Cardiac septum (tissue), 1 donor: ENCODE measurements at places on chromosomes 7 and 10. TPM values are rescaled to one million over a fixed set of nuclear protein-coding genes. Genes with fewer than 3 reads are reported as not detected.

DNA sequence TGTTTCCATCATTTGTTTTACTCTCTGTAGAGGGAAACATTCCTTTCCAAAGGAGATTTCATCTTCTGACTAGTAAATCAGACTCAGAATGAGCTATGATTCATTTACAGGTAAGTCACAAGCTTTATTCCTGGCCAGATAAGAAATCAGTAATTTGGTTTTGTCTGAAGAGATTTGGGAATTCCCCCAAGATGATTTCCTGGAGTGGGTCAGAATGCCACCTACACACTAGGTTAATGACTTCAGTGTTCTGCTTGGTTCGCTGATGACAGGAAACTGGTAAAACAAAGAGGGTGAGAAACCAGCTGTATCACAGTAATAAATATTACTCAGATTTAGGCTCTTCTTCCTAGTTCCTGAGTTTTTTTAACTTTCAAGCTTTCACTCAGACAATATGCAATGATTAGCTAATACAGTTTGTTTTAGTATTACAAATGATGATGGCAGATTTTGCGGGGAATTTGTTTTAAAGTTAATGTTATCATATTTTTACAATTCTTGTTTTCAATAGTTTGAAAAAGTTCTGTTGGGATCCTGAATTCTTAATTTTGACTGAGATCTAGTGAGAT is 8.3 kb upstream of the ASZ1 start:
- no peak for DNase-seq

DNA sequence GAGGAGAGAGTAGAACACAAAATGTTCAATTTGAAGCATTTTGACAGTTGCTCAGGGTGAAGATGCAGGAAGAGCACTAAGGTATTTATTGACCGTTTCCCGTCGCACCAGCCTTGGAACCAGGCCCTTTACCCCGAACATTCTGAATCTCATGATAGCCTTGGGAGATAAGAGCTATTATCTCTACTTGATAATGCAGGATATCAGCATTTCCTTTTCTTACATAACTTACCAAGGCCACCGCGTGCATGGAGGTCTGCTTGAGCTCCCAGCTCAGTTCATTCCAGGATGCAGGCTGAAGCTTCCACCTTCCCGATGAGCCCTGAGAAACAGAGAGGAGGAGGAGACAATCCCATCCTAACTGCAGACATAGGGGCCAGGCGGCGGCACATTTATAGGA is 324.2 kb upstream of the COBL start:
- no peak for DNase-seq

DNA sequence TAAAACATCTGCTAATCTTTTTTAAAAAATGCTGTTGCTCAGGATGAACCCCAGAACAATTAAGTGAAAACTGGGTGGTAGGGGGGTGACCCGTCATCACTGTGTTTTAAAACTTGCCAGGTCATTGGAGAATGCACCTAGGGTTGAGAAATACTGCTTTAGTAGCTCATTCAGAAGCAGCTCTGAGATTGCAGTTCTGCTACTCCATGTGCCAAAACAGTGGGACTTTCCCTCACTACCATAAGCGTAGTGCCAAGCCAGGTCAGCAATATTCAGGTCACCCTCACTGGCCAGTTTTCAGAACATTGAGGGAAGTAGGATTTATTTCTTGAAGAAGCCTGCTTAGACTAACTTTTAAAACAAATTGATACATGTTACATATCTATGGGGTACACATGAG is 5.2 kb downstream of the STEAP2 start:
- DNase-seq = no peak

- no peak for DNase-seq
Measured at GRCh38 chr7:106367664-106368063, 82.9 kb upstream of the NAMPT start.

GRCh38 chr7:128099204-128099671 is 68.0 kb upstream of the LRRC4 start:
- no peak for DNase-seq

DNA sequence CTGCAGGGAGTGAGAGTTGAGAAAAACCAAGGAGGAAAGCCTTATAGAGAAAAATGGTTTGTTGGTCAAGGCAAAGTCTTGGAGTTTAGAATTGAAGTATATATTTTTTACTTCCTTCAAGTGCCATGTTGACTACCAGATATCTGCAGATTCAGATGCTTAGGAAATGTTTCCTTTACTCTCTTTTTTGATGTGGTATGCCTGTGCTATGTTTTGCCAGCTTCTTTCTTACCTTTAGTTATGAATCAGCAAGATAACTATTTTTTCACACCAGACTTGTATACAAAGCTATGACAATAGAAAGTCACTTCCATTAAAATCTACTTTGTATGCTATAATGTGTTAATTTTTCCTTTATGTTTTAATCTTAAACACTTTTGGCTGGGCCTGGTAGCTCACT is 3.6 kb downstream of the R3HCC1L start:
- DNase-seq = no peak

DNA sequence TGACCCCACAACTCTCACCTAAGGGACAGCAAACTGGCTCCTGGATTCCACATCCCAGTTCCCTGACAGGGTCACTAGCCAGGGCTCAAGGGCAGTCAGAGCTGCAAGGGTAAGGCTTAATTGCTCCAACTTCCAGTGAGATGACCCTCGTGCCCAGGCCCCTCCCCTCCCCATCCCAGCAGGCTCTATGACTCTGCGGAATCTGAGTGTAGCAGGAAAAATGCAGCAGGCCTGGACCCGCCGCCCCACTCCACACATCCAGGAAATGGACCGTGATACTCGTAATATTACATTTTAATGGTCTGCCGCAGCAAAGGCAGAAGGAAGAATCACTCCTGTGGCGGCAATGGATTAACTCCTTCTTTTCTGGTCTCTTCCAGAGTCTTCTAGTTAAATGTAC is 91.7 kb upstream of the CHST15 start:
- no peak for DNase-seq

GRCh38 chr10:79079490-79080355 is 11.0 kb downstream of the ZMIZ1 start:
- DNase-seq = no peak

DNA sequence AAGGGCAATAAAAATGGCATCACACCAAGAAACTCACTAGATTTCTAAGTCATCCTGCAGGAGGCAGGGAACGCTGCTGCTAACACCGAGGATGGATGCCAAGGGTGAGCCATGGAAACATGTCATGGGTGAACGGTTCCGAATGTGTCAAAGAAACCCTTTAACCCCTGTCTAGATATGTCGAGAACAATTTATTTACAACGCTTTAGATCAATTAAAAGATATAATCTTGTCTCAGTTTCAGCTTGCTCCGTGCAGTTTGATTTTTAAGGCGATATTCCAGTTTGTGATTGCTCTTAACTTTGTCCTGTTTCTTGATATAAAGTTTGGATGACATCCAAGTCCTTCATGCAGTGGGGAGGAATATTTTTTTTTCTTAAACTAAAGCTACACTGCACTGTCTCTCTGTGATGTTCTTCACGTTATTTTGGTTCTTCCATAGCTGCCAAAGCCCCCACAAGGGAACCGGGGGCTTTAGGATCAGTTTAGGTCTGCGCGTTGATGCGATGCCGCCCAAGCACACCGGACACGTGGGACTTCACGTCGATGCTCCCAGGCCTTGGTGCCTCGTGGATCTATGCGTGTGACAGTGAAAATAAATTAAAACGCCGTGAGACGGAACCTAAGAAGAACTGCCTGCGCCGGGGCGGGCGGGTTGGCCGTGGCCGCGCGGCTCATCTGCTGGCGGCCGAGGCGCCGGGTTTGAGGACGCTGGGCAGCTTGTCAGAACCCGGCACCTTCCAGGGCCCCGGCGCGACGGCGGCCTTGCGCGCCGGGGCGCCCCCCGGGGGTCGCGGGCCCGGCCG is 220.3 kb downstream of the PHTF2 start:
- DNase-seq = no peak

GRCh38 chr10:113620511-113620910 is 43.3 kb downstream of the NRAP start:
- peak; percentile 15 for DNase-seq

- DNase-seq = no peak
Measured at GRCh38 chr7:109158246-109158645, 588.6 kb downstream of the DNAJB9 start.

GRCh38 chr10:104612571-104613205 is 28.4 kb upstream of the SORCS3 start:
- DNase-seq = no peak

CBLL1 gene
- total RNA-seq = 24.1 TPM

CRHR2 gene
- total RNA-seq = 0.57 TPM

OPALIN gene
- not detected for total RNA-seq
